NCI-H2081 (cell line): ENCODE measurements at places on chromosomes 5 and 9.
A peak's percentile ranks its signal among the peaks of the same experiment; 100 is the strongest.

DNA sequence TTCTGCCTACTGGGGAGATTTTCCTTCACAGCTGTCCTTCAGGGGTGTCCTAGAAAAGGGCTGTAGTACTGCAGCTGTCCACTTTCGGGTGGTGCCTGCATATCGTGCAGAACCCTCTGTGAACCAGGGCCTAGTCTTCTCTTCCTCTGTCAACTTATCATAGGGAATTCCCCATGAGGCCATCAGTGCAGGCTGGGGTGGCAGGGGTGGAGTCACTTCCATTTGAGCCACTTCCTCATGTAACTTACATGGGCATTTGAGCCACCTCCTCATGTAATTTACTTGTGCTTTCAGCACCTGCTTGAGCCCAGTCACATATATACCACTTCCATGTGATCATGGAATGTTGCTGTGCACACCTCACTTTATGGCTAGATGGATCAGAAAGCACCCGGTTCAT is 742.0 kb upstream of the RGMB start:
- DNase-seq, result no peak

GRCh38 chr5:73336366-73336765 is 112.2 kb downstream of the FOXD1 start:
- no peak for DNase-seq

DNA sequence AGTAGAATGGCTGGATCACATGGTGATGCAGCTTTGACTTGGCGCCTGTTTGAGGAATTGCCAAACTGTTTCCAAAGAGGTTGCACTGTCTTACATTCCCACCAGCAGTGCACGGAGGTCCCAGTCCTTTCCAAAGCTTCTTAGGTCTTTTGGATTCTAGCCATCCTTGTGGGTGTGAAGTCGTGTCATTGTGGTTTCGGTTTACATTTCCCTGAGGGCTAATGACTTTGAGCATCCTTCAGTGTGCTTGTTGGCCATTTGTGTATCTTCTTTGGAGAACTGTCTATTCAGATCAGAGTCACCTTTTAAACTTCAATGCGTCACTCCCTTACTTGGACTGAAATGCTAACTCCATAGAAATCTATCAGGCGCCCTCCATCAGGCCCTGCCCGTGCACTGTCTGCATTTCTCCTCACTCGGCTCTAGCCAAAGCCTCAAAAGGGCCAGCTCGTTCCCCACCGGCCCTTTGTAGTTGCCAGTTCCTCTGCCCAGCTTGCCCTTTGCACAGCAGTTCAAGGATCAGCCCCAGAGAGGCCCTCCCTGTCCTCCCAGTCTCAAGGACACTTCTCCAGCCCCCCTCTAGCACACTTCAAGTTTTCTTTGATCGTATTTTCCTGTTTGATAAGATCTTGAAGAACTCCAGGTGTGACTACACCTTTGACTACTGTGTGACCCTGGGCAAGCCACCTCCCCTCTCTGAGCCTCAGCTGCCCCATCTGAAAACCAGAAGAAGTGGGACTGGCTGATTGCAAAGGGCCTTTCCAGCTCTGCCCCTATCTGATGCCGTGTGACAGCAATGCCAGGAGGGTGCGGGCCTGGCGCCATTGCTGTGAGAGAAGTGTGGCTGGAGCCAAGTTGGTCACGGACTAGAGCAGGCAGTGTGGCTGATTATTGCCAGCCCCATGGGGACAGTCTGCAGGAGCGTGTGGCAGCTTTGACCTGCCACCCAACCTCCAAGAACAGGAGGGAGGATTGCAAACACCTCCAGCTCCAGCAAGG is 5.6 kb downstream of the HRH2 start:
- no peak for DNase-seq

DNA sequence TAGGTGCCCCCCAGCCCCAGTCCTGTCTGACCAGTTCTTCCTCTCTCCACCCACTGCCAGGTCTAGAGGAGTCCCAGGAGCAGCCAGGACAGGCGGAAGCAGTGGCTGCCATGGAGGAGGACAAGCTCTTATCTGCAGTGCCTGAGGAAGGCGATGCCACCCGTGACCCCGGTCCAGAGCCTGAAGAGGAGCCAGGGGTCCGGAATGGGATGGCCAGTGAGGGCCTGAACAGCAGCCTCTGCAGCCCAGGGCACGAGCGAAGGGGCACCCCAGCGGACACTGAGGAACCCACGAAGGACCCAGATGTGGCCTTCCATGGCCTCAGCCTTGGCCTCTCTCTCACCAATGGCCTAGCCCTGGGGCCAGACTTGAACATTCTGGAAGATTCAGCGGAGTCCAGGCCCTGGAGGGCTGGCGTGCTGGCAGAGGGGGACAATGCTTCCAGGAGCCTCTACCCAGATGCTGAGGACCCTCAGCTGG is 13.8 kb downstream of the PSD2 start:
- no peak for DNase-seq

GRCh38 chr9:89342948-89343347 is 24.6 kb downstream of the SECISBP2 start:
- no peak for DNase-seq

DNA sequence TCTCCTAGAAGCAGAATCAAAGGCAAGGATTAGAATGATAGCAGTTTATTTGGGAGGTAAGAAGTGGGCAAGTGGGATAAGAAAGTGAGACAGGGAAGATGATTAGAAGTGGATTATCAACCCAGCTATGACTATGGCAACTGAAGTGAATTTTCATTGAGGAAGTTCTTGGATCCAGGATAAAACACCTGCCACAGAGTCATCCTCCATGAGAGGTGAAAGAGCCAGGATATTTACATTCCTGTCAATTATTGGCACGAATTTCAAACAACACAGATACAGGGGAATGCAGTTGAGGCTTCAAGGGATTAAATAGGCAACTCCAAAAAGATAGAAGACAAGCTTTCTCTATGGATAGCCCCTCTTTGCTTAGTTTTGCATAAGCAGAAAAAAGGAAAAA is 31.8 kb upstream of the ZNF366 start:
- DNase-seq, result no peak

DNA sequence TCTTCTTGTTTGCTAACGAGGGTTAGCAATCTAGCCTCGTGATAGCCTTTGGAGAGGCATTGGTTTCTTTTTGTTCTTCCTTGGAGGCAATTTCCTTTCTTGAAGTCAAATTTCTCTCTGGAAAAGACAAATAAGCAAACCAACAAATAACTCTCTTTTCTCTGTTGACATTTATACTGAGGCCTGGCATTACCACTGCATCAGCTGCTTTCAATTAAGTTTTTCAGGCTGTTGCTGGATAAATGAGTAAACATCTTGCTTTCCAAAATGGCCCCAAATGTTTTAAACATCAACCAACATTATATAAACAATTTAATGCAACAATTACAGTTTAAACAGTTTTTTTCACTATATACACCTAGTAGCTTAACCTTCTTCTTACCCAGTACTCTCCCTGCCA is 264.4 kb downstream of the HTR1A start:
- no peak for DNase-seq

DNA sequence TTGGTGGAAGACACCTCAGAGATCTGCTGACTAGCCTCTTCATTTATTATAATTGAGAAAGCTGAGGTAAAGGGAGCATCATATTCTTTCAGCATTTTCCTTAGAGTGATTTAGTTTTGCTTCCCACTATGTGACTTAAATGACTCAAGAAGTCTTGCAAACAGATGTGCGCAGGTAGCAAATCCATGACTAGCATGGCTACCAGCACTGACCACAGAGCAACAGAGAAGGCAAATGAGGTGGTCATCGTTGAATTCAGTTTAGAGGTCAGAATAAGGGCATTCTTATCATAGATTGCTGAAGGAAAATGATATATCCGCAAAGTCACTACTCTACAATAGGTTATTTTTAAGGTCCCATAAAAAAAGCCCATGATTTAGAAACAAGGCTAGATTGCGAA is 162.2 kb downstream of the PIK3R1 start:
- DNase-seq, result no peak

GRCh38 chr9:99184475-99185347 is 37.0 kb downstream of the ALG2 start:
- DNase-seq, result peak; percentile 87

DNA sequence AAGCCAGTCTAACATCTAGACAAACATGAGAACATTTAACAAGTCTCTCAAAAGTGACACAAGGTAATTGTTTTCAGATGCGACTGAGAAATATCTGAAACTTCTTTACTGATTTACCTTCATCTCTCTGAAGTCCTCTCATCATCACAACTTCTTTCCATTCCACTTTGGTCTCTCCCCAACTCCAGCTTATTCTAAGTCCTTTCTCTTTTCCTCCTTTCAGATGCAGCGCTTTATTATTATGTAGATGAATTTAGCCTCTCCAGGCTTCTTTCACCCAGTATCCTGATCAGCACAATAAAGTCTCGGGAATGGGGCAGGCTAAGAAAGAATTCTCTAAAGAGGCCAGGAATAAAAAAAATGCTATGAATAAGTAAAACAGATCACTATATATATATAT is 128.0 kb downstream of the KCTD16 start:
- no peak for DNase-seq

- no peak for DNase-seq
Measured at GRCh38 chr9:34513567-34514214, 9.1 kb downstream of the ENHO start.

- no peak for DNase-seq
Measured at GRCh38 chr9:37645903-37646506, 4.7 kb upstream of the FRMPD1 start.

GRCh38 chr5:11491404-11492075 is 412.7 kb downstream of the CTNND2 start:
- DNase-seq, result no peak

DNA sequence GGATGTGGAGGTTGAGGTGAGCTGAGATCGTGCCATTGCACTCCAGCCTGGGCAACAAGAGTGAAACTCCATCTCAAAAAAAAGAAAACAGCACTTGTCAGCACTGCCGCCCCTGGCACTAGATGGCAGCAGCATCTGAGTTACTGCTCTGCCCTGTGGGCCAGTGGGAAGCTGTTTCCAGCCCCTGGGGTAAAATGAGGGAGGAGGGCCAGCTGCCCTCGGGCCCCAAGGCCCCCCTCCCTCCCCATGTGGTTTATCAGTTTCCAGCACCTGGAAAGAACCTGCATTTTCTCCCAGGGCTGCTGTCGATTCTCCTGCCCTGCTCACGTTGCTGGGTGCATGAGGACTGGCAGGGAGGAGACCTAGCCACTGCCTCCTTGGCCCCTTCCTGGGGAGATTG is 13.2 kb upstream of the CEL start:
- DNase-seq, result peak; percentile 24

DNA sequence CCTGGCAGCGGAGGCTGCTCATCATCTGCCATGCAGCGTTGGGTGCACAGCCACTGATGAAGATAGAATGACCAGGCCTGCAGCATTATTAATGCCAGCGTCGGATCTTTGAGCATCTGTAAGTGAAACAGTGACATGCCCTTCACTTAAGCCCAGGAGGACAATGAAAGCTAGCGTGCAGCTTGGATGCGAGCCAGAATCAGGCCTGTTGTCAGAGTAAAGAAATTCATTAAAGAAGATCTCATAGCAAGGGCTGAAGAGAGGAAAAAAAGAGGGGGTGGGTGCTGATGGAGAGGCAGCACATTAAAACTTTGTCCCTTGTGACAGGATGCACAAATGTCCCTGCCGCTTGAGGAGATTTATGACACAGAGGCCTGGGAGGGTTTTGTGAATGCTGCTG is 186.1 kb upstream of the MAST4 start:
- no peak for DNase-seq

GRCh38 chr5:131081374-131081773 is 83.7 kb downstream of the HINT1 start:
- DNase-seq, result no peak

GRCh38 chr9:109556061-109556460 is 58.0 kb upstream of the PTPN3 start:
- DNase-seq, result no peak

DNA sequence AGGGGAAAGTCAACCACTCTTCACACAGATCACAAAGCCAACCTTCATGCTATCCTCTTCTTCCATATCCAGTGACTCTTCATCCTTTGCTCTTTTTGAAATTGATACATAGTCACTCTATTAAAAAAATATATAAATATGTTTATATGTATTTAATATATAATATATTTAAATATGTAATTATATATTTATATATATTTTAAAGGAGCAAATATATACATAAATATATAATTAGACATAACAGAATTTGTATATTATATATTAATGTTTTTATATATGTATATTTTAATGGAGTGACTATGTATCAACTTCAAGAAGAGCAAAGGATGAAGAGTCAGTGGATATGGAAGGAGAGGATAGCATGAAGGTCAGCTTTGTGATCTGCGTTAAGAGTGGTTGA is 374.9 kb downstream of the CDH9 start:
- no peak for DNase-seq

- DNase-seq, result no peak
Measured at GRCh38 chr9:2907411-2907810, 63.5 kb upstream of the PUM3 start.

DNA sequence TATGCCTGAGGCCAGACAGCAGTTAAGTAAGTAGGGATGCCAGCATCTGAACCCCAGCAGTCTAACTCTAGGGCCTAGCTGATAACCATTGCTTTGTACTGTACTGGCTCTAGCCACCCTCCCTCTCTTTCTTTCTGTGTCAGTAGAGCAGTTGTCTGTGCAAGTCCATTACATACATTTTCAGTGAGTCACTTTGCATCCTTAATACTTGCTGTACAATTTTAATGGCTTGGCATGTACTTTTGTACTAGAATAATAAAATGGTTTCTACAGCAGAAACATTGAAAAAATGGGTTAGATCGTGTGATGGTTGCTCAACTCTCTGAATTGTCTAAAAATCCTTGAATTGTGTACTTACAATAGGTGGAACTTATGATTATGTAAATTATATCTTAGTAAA is 1.5 kb upstream of the TTC39B start:
- DNase-seq, result no peak

DNA sequence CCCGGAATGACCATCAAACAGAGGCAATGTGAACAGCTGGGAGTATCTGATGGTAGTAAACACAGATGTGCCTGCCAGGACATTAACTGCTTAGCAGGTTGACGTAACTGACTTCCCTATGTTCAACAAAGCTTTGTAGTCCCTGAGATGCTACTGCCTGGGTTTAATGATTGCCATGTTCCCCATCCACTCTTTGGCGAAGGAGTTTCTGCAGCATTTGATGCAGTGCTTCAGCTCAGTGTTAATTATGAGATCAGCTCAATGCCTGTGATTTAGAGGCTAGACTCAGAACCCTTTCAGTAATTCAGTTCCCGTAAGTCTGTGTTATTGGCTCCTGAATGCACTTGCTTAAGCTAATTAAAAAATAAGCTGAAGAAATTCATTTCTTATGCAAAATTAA is 547.3 kb upstream of the ZNF608 start:
- no peak for DNase-seq
